CD4-positive, alpha-beta T cell treated with Interleukin-21 for 1 hour (primary cell): ENCODE measurements at places on chromosomes 1 and 21.

DNA sequence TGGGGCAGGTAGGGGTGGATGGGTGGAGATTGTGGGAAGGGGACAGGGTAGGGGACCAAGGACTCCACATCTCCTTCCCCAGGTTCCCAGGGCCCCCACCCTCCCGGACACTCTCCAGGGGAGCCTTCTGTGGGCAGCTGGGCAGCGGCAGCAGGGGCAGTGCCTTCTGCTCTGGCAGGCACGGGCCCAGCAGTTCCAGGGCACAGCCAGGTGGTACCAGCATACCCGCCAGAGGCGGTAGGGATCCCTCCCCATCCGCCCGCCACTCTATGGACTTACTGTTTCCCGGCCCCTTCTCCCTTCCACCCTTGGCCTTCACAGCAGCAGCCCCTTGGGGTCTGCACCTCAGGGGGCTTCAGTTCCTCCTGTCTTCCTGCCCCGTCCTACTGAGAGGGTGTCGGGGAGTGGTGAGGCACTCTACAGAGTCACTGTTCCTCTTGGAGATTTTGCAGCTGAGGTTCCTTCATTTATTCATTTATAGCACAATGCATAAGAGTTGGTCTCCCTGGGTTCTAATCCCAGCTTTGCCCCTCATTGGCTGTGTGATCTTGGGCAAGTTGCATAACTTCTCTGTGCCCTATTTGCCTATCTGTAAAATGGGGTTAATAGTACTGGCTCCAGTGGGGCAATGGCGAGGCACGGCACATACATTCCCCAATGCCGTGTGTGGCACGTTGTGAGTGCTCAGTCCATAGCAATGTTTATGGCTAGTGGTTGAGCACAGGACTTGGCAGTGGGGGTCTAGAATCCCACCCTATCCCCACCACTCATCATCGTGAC lies 17.0 kb downstream of the C1orf167 start:
- no peak for DNase-seq

GRCh38 chr1:25220666-25221065 lies 11.6 kb downstream of the SYF2 start:
- DNase-seq, result no peak

- no peak for DNase-seq
Measured at GRCh38 chr1:57544345-57544744, 120.5 kb upstream of the DAB1 start.

DNA sequence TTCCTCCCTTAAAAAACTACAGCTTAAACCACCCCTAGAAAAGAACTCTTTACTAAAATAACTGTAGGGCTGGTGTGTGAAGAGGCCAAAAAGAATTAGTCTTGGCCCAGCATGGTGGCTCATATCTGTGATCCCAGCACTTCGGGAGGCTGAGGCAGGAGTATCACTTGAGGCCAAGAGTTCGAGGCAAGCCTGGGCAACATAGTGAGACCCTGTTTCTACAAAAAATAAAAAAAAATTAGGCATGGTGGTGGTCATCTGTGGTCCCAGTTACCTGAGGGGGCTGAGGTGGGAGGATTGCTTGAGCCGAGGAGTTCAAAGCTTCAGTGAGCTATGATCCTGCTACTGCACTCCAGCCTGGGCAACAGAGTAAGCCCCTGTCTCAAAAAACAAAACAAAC lies 44.9 kb downstream of the BCAR3 start:
- no peak for DNase-seq

- DNase-seq, result no peak
Measured at GRCh38 chr1:58586271-58586670, 9.2 kb upstream of the TACSTD2 start.

GRCh38 chr1:201335174-201335870 lies 42.2 kb downstream of the TNNT2 start:
- DNase-seq, result no peak

DNA sequence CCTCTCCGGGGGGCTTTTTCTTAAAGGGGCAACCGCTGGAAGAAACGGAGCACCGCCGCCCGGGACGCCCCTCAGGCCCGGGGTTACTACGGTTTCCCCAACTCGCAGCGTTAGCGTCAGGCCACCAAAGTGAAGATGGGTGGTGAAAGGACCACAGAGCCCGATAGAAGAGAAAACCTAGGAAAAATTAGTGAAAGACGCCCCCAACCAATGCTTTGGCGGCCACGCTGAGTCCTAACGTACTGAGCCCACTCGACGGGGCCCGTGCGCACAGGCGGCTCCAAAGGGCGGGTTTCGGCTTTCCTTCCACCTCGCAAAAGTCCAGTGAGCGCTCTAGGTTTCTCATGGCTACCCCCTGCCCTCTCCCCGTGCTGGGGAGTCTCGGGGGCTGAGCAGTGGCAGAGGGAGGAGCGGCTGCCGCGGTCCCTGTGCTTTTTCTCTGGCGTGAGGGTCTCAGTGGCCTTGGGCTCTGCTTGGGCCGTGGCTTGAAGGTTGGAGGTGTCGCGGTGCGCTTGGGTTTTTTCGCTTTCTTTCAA lies 12.2 kb upstream of the SPEN start:
- no peak for DNase-seq

DNA sequence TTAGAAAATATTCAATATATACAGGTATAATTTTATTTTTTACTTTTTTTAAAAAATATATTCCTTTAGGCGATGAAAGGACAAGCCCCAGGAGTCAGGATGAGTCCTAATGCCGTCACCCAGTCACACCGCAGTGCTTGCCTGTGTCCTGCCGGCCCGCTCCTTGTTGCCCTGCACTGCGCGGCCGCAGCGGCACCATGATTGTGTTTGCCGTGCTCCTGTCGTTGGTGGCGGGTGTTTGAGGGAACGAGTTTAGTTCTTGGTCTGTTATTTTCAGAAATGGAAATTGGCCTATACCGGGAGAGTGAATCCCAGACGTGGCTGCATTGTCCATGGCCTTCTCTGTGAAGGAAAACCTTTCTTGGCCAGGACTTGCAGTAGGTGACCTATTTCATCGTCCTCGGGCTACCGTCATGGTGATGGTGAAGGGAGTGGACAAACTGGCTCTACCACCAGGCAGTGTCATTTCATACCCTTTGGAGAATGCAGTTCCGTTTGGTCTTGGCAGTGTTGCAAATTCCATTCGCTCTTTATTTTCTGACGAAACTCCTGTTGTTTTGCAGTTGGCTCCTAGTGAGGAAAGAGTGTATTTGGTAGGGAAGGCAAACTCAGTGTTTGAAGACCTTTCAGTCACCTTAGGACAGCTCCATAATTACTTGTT lies 45.9 kb upstream of the CRB1 start:
- DNase-seq, result no peak

DNA sequence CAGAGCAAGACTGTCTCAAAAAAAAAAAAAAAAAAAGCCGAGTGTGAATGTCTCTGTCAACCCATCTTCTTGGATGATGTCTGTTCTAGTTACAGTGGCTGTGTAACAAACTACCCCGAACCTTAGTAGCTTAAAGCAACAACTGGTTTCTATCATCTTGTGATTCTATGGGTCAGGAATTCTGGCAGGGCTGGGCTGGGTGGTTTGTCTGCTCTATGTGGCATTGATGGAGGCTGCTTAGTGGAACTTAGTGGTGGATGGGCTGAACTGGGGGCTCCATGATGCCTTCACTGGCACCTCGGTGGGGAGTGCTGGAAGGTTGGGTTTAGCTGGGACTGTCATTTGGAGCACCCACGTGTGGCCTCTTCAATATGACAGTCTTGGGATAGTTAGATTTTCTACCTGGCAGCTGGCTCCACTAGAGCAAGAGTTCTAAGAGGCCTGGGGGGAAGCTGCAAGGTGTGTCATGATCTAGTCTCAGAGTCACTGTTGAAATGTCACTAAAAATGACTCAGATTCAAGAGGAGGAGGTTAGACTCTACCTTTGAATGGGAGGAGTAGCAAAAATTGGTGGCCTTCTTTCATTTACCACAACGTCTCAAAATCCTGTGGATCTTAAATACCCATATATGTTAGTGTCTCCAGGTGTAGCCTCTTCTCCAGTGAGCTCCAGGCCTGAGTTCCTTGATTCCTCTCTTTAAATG lies 18.6 kb downstream of the ACOT11 start:
- DNase-seq, result no peak

GRCh38 chr1:100423832-100424337 lies 71.6 kb downstream of the CDC14A start:
- peak; percentile 78 for DNase-seq
